ENCODE measurements at places on chromosomes 4 and X. TPM values are rescaled to one million over a fixed set of nuclear protein-coding genes. Genes with fewer than 3 reads are reported as not detected.

DNA sequence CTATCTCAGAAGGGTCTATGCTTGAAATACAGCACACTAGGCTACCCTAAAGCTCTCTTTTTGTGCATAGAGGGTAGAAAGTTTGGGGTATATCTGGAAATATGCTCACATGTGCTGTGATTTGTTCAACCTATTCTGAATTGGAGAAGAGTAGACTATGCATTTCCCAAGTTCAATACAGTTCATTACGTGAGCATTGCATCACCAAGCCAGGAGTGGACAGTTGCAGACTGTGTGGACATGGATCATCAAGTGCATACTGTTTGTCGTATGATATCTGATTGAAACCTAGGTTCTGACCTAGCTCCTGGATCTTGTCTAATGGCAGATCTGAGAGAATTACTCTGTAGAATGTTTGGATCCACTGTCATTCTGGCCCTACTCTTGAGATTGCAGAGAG, 161.1 kb downstream of the FRAS1 start:
- no peak for DNase-seq

- no peak for DNase-seq
Observed at GRCh38 chr4:10811991-10812390, 127.4 kb upstream of the CLNK start.

- DNase-seq, result no peak
Observed at GRCh38 chr4:23770011-23770410, 119.8 kb downstream of the PPARGC1A start.

The EPGN gene
- 20.0 TPM for total RNA-seq

GRCh38 chr4:47945930-47946726, 31.7 kb upstream of the NFXL1 start:
- DNase-seq, result no peak

DNA sequence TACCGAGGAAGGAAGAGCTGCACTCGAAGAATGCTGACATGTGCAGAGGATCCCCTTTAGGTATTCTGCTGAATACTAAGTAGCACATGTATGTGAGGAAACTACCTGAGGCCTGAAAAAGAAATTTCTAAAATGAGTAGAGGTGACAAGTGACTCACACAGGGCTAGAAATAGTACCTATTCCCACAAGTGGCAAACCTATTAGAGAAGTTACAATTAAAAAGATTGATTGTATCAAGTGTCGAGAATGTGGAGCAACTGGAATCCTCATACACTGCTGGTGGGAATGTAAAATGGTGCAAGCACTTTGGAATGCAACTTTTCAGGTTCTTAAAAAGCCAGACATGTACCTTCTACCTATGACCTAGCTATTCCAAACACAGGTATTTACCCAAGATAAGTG, 47.4 kb downstream of the CCSER1 start:
- DNase-seq, result peak; percentile 95

- no peak for DNase-seq
Observed at GRCh38 chr4:177315767-177316464, 6.2 kb downstream of the NEIL3 start.

- no peak for DNase-seq
Observed at GRCh38 chr4:151567056-151567455, 158.1 kb downstream of the FHIP1A start.

Measured in foreskin keratinocyte (primary cell).